ENCODE measurements at places on chromosomes 12 and 14.

DNA sequence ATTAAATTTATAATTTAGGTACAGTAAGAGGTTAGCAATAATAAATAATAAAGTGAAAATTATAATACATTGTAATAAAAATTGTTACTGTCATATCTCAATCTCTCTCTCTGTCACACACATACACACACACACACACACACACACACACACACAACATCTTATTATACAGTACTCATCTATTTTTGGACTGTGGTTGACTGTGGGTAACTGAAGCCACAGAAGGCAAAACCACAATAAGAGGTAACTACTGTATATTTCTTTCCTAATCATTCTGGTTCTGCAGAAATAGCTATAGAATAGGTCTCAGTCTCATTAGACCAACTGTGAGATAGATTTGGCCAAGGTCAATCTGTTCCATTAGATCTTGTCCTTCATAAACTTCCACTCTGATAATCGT is 33.1 kb upstream of the PTPRO start:
- DNase-seq, result peak; percentile 19

GRCh38 chr12:82848845-82849244 is 162.1 kb downstream of the TMTC2 start:
- DNase-seq, result no peak

GRCh38 chr14:96808619-96809406 is 11.6 kb downstream of the VRK1 start:
- no peak for DNase-seq

- peak; percentile 82 for DNase-seq
Measured at GRCh38 chr12:3225154-3225795, 148.1 kb downstream of the TSPAN9 start.

- peak; percentile 21 for DNase-seq
Measured at GRCh38 chr12:68304626-68305025, 27.5 kb downstream of the MDM1 start.

GRCh38 chr12:44581642-44582242 is 294.4 kb downstream of the NELL2 start:
- DNase-seq, result no peak

DNA sequence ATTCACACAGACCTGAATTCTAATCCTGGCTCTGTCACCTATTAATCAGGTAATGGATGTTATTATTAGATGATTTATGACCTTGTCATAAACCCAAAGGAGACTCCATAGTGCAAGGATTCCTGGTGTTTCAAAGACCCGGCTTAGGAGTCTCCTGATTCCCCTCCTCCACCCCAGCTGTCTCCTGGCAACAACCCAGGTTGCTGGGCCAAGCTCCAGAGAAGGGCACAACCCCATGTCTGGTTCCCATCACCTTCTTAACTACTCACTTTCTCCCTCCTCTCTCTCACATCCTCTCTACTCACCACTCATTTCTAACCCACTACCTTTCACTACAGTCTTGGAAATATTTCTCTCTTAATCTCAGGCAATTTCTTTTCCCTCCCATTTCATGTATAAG is 41.6 kb downstream of the RHOJ start:
- peak; percentile 19 for DNase-seq

- no peak for DNase-seq
Measured at GRCh38 chr14:69114763-69115162, 38.2 kb downstream of the DCAF5 start.

GRCh38 chr14:83007641-83008225 is 1474.1 kb upstream of the SEL1L start:
- peak; percentile 60 for DNase-seq

- DNase-seq, result no peak
Measured at GRCh38 chr12:123891011-123891410, 81.6 kb downstream of the CCDC92 start.

DNA sequence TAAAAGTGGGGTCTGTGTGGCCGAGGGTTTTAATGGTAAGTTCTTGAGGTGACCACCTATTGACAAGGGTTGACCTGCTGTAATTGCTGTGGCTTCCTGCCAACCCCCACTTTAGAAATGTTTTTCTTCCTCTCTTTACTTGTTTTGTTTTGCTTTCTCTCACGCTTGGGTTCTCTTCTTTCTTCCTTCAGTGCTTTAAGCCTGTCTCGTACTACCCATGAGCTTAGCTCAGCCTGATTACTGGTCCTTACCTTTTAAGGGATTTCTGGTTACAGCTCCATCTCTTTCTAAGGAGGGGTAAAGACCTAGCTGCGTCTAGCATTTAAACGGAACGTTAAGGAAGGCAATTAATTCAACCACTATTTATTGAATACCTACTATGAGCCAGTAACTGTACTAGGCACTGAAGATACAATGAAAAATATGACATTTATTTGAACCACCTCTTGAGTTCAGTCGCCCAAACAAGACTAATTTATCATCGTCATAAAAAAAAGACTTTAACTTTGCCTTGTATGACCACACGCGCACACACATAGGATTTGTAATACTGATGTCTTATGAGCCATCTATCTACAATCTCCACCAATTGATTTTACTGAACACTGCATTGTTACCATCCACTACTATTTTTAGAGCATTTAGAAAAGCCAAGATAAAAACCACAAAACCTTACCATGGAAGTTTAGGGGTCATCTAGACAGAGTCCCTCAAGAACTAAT is 888 bp upstream of the PPP1R12A start:
- DNase-seq, result peak; percentile 44

- DNase-seq, result peak; percentile 43
Measured at GRCh38 chr14:41749429-41749828, 142.8 kb downstream of the LRFN5 start.

GRCh38 chr14:104229534-104230055 is 91.2 kb downstream of the KIF26A start:
- no peak for DNase-seq

- no peak for DNase-seq
Measured at GRCh38 chr12:31323391-31324115, 2.4 kb downstream of the SINHCAF start.

DNA sequence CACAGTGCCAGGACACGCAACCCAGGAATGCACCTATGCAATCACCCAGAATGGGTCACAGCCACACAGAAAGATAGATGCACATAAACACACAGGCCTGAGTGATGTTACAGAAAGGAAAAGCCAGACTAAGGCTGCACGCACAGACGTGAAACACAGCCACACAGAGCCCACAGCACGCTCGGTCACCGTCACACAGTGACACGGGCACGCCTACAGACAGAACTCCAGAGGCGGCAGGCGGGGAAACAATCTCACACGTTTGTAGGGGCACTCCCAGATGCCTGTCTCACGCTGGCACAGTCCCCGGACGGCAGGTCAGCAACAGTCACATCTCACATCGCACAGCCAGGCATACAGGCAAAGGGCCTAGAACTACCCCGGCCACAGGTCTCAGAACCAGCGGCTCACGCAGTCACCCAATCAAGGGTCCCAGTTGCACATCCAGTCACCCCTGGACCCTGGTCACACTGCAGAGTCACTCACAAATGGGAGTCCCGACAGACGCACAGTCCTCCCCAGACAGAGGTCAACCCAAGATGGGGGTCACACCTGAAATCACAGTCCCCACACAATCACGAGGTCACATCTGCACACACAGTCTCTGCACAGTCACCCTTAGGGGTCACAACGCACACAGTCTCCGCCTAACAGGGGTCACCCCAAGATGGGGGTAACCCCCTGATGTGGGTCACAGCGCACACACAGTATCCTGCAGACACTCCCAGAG is 790 bp downstream of the SSH1 start:
- DNase-seq, result peak; percentile 79

GRCh38 chr12:29286081-29286790 is 94.7 kb downstream of the ERGIC2 start:
- peak; percentile 83 for DNase-seq

GRCh38 chr12:42143452-42144157 is 1.1 kb downstream of the GXYLT1 start:
- DNase-seq, result no peak

- DNase-seq, result peak; percentile 68
Measured at GRCh38 chr12:26658991-26659390, 174.0 kb downstream of the ITPR2 start.

DNA sequence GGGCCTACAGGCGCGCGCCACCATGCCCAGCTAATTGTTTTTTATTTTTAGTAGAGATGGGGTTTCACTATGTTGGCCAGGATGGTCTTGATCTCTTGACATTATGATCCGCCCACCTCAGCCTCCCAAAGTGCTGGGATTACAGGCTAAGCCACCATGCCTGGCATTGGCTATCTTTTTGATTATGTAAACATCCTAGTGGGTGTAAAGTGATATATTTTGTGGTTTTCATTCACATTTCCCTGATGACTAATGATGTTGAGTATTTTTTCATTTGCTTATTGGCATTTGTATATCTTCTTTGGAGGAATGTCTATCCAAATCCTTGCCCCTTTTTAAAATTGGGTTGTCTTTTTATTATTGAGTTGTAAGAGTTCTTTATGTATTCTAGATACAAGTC is 16.3 kb downstream of the CREBL2 start:
- DNase-seq, result peak; percentile 43

DNA sequence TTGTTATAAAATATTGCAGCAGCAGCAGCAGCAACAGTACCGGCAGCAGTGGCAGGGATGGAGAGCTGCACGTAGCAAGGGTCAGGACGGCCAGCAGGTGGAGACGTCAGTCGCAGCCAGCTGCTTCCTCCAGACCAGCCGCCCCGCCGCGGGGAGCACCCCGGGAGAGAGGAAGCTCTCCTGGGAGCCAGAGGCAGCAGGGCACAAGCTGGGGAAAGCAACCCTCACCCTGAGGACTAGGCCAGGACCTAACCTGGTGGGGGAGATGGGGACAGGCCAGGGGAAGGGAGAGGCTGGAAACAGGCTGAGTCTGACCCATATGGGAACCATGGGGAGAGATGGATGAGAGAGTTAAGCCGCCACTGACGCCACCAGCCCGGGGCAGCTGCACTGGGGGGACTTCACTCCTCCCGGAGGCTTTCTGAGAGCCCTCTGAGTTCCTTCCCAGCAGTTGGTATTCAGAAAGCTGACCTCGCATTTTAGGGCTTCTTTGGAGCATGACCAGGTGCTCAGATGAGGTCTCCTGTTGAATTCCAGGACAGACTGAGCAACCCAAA is 56.3 kb downstream of the SPTB start:
- peak; percentile 69 for DNase-seq

GRCh38 chr14:90060312-90060964 is 1.4 kb upstream of the KCNK13 start:
- DNase-seq, result peak; percentile 42

DNA sequence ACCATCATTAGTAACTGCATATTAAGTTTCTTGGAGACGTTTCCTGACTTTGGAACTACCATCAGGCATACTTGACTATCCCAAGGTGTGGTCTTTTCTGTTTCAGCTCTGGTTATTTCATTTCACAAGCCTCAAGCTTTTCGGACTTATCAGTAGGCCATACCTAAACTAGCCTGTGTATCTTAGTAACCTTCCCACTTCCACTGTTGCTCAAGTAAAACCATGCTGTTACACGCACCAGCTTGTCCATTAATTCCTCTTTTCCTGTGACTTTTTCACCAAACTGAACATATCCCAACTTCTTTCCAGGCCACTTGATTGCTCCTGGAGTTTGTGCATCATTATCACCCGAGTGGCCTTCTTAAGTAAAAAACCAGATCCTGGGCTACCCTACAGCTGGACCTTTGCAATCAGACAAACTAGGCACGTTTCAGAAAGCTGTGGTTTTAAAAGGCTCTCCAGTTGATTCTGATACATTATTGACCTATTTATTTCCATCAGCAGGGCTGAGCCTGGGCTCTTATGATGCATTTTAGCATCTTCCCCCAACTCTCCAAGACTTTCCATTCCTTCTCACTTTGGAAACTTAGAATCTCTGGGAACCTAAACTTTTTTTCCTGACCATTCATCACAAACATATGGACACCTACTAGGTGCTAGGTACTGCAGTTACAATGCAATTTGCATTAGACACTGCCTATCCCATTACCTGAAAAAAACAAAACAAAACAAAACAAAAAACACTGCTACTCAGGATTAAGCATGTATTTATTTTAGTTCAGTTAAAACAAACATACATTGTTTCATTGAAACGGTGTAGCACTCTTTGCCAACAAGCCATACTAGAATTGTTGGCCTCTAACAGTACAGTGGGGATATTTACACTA is 14.9 kb downstream of the SLC38A2 start:
- peak; percentile 86 for DNase-seq

- no peak for DNase-seq
Measured at GRCh38 chr12:2638273-2639019, 156.3 kb upstream of the FKBP4 start.

GRCh38 chr14:92074555-92074954 is 31.8 kb downstream of the ATXN3 start:
- peak; percentile 1 for DNase-seq

GRCh38 chr12:31008241-31008761 is 65.4 kb upstream of the DDX11 start:
- no peak for DNase-seq

- peak; percentile 3 for DNase-seq
Measured at GRCh38 chr14:98692832-98693231, 579.2 kb downstream of the BCL11B start.

DNA sequence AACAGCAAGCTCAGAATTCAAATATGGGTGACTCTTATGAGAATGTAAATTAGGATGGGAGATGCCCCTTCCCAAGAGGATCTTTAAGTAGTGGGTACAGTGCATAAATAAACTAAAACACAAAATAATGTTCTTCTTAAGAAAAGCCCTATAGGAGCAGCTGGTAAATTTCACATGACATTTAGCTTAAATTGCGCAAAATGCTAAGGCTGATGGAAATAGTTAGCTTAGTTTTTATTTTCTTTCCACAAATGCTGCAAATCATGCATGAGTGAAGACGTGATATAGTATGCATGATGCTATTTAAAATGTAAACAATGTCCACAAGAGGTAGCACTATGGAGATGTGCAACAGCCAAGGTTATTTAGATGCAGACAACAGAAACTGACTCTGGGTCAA is 328.1 kb downstream of the ATP23 start:
- DNase-seq, result no peak

GRCh38 chr14:39416072-39416471 is 16.2 kb downstream of the FBXO33 start:
- no peak for DNase-seq

DNA sequence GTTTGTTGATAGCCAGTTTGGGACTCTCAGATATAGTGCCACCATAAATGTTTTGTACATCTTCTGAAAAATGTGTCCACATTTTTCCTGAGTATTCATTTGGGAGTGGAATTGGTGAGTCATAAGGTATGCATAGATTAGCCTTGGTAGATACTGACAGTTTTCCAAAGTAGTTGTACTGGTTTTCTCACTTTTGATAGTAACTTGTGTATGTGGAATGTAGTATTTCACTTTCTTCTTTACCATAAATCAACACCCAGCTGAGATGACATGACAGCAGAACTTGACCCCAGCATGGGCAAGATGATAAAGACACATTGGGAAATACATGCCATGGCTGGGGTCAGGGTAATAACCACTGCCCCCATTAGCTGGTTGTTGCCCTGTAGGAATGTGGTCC is 5.4 kb downstream of the FBXW8 start:
- DNase-seq, result peak; percentile 59

- DNase-seq, result no peak
Measured at GRCh38 chr14:63478010-63478409, 65.2 kb downstream of the PPP2R5E start.

GRCh38 chr12:59708484-59708883 is 112.7 kb downstream of the SLC16A7 start:
- DNase-seq, result peak; percentile 38

GRCh38 chr12:15423629-15424028 is 101.3 kb downstream of the PTPRO start:
- DNase-seq, result peak; percentile 62
